ENCODE measurements at places on chromosomes 5 and 9.

DNA sequence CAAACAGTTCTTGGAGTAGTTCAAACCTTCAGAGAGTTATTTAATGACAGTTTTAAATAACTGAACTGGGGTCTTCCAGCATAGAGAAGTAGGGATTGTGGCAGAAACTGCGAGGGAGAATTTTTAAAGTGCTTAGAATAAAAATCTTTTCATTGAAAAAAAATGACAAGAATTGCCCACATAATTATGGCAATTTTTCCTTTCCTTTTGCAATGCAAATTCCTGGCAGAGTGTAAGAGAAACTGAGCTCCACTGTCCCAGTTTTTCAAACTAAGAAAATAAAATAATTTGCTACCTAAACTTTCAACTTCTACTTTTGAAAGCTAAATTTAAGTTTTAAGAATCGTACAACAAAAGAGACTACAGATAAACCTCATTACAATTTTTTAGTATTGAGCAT is 2.3 kb upstream of the PTGER4 start:
- DNase-seq = no peak

DNA sequence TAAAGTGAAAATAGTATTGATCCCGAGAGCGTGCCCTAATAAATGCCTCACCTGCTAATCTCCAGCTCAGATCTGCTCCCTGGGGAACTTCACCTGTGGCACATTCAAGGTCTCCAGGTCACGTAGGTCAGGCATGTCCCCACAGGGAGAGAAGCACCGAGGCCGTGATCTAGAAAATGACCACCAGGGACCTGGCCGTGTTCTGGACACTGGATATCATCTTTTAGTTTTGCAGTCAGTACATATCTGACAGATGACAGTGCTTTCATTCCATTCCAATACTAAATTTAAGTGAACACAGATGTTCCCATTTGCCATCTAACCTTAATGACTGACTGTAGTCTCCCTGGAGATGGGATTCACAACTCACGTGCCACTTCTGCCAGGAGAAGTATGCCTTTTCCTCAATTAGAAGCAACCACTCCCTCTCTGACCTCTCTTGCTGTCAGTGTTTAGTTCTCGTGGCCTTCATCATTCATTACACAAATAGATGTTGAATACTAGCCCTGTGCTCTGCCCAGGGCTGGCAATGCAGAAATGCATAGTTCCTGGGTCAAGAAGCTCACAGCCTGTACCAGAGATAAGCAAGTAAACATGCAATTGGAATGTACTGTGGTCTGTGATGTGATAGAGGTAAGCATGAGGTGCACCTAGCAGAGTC is 276.5 kb downstream of the NTRK2 start:
- no peak for DNase-seq

- no peak for DNase-seq
Observed at GRCh38 chr5:87754009-87754757, 341.5 kb upstream of the CCNH start.

- DNase-seq = no peak
Observed at GRCh38 chr5:34675857-34676256, 19.7 kb downstream of the RAI14 start.
